ENCODE measurements at places on chromosomes 12 and 14.

GRCh38 chr12:48765753-48766162 is 23.1 kb downstream of the ADCY6 start:
- DNase-seq: no peak

DNA sequence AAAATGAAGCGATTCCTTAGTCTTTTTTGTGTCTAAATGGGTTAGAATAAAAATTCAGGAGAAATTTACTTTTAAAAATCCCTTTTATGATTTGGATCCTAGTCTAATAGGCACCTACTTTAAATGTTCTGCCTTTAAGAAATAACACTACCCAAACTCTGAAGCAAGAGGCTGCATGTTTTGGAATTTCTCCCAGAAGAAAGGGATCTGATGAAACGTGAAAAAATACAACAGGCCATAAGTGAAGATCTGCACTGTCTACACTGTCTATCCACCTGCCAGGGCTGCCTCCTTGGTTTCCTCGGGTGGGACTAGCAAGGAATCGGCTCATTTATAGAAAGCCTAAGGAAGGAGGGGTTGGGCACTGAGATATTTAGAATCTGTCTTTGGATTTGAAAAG is 22.1 kb downstream of the ACVR1B start:
- DNase-seq: no peak

DNA sequence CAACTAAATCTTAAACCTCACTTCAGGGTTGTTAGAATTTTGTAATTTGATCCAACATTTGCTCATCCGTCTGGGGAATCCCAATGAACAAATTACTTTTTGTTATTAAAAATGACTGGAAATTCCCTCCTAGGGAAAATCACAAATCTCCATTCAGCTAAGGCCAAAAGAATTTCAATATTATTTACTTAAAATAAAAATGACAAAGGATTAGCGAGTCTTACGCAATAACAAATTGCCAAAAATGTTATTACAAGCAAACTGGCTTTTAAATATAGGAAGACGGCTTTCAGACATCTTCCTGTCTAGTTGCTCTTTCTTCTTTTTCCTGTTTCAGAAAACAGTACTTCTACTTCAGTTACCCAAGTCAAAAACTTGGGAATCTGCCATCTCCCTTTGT is 92.4 kb upstream of the TSPAN8 start:
- no peak for DNase-seq

GRCh38 chr14:88184956-88185355 is 138.1 kb downstream of the KCNK10 start:
- DNase-seq: no peak

- DNase-seq: no peak
Measured at GRCh38 chr12:107670999-107671643, 14.5 kb upstream of the PWP1 start.

GRCh38 chr12:69225251-69225910 is 14.0 kb upstream of the CPSF6 start:
- DNase-seq: no peak
